ENCODE measurements at places on chromosomes 12 and 14.

GRCh38 chr14:51823706-51824105 lies 36.7 kb upstream of the GNG2 start:
- no peak for DNase-seq

GRCh38 chr12:95390932-95391331 lies 83.0 kb upstream of the METAP2 start:
- DNase-seq = no peak

DNA sequence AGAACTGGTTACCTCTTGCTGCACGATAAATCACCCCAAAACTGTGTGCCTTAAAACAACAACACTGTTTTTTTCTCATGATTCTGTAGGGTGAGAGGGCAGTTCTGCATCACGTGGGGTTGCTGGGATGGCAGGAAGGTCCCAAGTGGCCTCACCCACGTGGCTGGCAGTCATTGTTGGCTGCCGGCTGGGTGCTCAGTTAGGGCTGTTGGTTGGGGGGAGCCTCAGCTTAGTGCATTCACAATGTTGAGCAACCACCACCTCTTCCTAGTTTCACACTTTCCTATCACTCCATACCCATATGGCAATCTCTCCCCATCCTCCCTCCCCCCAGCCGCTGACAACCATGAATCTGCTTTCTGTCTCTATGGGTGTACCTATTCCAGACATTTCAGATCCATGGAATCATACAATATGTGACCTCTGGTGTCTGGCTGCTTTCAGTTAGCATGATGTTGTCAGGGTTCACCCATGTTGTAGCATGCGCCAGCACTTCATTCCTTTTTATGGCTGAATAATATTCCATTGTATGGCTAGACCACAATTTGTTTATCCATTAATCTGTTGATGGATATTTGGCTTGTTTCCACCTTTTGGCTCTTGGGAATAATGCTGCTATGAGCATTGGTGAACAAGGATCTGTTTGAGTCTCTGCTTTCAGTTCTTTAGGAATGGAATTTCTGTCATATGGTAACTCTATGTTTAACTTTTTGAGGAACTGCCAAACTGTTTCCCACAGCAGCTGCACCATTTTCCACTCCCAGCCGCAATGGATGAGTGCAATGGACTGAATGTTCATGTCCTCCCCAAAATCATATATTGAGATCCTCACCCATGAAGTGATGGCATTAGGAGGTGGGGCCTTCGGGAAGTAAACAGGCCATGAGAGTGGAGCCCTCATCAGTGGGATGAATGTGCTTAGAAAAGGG lies 11.2 kb upstream of the POP5 start:
- DNase-seq = peak; percentile 23

GRCh38 chr12:24396224-24396623 lies 446.8 kb upstream of the SOX5 start:
- DNase-seq = no peak

DNA sequence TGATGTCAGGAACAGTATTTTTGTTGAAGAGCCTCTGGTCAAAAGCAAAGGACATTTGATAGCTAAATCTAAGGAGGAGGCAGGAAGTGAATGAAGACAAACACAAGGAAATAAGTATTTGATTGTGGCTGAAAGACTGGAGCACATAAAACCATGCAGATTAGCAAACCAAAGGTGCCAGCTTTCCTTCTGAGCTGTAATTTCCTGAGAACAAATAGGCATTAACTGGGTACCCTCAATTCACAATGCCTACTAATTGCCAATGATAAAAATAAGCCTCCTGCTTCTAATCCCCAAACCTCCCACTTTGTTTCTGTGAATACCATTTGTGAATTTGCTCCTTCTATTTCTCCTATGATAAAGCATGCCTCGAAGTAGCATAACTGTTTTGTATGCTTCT lies 1279.6 kb upstream of the USP15 start:
- DNase-seq = no peak

- no peak for DNase-seq
Measured at GRCh38 chr12:64700532-64700931, 58.7 kb downstream of the GNS start.

DNA sequence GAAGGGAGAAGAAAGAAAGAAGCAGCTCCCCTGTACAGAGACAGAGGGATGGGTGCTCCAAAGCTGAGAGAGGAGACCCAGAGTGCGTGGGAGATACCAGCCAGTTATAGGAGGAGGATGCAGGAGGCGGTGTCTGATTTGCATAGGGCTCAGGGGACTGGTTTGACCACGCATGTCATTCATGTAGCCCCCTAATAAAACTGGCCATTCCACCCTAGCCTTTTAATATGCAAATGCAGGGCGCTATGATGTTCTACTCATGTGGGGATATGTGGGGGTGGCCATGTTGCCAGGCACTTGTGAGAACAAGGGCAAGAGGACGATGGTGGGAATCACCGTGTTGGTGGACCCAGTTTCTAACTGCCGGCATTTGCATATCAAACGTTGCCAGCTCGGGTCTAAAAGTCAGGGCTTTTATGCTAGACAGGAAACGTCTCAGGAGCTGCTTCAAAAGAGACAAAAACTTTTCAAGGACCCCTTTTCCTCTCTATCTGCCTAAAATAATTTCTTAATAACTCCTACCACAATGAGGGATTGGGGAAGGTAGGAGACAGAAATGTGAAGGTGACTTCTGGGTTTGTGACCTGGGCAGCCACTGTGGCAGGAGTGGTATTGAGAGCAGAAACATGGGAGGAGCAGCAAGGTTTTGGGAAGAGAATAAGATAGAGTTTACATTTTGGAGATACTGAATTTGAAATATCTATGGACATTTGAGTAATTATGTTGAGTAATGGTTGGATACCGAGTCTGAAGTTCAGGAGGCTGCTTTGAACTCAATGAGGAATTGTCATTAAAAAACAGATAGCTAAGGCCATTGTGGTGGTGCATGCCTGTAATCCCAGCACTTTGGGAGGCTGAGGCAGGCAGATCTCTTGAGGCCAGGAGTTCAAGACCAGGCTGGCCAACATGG lies 2.2 kb upstream of the ATXN3 start:
- DNase-seq = no peak

DNA sequence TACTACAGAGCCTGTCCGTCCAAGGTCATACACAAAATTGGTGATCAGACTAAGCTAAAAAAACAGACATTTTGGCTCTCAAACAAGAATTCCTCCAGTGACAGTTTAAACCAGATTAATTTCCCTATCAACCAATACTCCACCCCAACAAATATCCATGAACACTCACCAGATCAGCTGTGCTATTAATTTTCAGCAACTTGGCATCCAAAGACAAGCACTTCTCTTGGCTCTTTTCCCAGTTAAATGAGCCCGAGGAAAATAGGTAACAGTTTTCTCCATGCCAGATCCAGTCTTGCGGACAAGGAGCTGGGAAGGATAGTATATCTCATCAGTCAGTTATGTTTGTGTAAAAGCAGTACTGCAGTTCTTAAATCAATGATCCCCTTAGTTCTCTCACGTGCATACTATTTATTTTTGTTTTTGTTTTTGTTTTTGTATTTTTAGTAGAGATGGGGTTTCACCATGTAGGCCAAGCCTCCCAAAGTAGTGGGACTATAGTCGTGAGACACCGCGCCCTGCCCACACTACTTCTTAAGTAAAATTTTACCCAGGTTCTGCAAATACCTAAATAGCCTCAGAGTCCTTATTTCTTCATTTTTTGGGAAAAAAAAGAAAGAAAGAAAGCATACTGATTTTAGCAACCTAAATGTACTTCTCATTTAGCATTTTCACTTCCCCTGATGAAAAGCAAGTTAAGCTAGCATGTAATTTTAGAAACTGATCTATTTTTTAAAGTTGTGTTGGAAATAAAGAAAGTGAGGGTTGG lies 11.1 kb downstream of the OLR1 start:
- DNase-seq = peak; percentile 59

DNA sequence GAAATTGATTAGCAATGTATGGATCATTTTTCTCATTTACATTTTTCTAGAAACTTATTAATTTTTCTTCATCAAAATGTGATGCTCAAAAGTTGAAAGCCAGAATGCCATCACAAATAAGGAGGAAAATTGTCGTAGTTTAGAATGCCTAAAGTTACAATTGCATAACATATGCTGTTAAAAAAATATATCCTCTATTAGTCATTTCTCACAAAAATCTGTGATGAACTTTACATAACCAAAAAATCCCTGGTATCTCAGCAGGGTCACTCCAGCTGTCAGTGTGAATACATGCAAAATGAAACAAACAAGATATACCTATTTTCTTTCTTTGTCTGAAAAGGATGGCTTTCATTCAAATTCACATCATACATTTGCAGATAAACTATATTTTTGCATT lies 358.9 kb downstream of the PAWR start:
- no peak for DNase-seq

- no peak for DNase-seq
Measured at GRCh38 chr12:103100257-103100831, 142.9 kb downstream of the ASCL1 start.

DNA sequence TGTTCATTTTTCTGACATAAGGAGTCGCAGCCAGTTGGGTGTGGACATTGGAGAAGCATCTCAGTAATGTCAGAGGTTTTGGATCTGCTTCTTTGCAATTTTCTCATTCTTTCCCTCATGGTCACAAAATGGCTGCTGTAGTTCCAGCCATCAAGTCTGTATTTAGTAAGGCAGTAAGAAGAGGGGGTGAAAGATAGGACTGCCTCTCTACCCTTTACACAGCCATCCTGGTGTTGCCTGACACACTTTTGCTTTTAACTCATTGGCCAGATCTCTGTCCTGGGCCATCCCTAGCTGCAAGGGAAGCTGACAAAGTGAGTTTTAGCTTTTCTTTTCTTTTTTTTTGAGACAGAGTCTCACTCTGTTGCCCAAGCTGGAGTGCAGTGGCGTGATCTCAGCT lies 66.2 kb downstream of the EID3 start:
- DNase-seq = no peak

GRCh38 chr12:64889434-64890216 lies 65.2 kb downstream of the TBC1D30 start:
- DNase-seq = no peak

DNA sequence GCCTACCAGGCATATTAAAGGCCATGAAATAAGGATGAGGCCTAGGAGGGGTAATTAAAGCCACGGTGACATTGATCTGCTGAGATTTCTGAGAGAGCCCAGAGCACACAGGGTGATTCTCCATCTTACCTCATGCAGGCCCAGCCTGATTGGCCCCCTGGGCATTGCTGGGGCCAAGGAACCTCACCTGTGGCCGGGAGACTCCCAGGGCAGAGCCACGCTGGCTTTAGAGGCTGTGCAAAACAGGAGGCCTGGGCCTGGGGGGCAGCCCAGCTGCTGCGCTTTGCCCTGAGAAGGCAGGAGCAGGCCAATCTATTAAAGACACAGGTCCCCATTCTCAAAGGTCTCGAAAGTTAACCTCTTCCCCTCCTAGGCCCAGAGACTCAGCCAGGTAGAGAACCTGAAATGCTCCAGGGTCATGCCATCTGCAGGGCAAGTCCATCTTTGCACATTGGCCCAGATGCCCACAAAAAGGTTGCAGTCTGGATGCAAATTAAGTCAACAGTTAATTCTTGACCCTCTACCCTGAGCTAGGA lies 1099.7 kb downstream of the BCL11B start:
- DNase-seq = no peak

GRCh38 chr12:40168868-40169267 lies 55.9 kb upstream of the LRRK2 start:
- no peak for DNase-seq

GRCh38 chr12:75722714-75723200 lies 211.3 kb upstream of the KRR1 start:
- peak; percentile 84 for DNase-seq
